AG04450 (cell line): ENCODE measurements at places on chromosomes 16 and 17. TPM values are rescaled to one million over a fixed set of nuclear protein-coding genes. Genes with fewer than 3 reads are reported as not detected.

GRCh38 chr17:10574324-10574723 lies 24.9 kb upstream of the MYH2 start:
- DNase-seq = no peak

- DNase-seq = no peak
Observed at GRCh38 chr16:85948138-85948509, 49.2 kb downstream of the IRF8 start.

DNA sequence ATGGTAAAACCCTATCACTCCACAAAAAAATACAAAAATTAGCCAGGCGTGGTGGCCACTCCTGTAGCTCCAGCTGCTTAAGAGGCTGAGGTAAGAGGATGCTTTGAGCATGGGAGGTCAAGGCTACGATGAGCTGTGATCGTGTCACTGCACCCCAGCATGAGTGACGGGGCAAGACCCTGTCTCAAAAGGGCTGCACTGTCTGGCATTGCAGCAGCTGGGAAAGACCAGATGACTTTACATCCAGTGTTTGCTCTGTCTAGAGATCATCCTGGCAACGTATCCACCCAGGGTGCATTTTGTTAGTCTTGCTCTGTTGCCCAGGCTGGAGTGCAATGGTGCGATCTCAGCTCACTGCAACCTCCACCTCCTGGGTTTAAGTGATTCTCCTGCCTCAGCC lies 52.0 kb downstream of the MRM3 start:
- no peak for DNase-seq

- no peak for DNase-seq
Observed at GRCh38 chr16:46833460-46833800, 2.5 kb upstream of the C16orf87 start.

DNA sequence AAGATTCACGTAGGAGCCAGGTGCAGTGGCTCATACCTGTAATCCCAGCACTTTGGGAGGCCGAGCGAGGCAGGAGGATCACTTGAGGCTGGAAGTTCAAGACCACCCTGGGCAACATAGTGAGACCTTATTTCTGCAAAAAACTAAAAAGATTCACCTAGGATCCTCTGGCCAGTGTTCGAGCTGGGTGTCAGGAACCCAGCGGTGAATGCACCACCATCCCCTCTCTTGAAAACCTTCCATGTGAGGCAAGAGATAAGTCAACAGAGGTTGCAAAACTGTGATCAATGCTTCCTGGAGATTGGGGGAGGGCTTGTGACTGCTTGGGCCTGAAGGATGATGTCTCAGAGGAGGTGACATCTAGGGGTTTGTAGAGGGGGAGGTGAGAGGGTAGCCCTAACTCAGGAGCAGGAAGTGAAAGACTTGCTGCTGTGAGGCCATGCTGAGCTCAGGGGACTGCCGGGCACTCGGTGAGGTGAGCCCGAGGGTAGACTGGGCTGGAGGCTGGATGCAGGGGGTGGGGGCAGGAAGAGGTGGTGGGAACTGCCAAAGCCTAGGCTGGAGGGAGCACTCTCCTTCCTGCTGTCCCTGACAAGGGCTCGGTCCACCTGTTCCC lies 11.7 kb downstream of the GJD3 start:
- DNase-seq = no peak

- DNase-seq = no peak
Observed at GRCh38 chr16:10410469-10410868, 24.6 kb downstream of the ATF7IP2 start.

DNA sequence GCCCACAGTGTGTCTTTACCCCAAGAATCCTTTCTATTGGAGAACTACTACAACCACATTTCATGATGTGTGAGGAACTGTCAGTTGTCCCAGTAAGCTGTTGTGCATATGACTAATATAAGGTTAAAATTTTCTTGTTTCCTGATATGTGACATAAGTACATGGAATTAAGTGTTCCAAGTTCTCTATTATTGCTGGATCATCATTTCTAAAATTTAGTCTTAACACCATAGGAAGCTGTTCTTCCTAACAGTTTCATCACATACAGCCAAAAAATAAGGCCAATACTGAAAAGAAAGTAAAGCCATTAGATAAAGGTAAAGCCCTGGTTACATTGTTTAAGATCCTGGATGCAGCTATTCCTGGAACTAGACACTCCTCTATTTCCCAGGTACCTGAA lies 620.9 kb upstream of the CDH8 start:
- no peak for DNase-seq

DNA sequence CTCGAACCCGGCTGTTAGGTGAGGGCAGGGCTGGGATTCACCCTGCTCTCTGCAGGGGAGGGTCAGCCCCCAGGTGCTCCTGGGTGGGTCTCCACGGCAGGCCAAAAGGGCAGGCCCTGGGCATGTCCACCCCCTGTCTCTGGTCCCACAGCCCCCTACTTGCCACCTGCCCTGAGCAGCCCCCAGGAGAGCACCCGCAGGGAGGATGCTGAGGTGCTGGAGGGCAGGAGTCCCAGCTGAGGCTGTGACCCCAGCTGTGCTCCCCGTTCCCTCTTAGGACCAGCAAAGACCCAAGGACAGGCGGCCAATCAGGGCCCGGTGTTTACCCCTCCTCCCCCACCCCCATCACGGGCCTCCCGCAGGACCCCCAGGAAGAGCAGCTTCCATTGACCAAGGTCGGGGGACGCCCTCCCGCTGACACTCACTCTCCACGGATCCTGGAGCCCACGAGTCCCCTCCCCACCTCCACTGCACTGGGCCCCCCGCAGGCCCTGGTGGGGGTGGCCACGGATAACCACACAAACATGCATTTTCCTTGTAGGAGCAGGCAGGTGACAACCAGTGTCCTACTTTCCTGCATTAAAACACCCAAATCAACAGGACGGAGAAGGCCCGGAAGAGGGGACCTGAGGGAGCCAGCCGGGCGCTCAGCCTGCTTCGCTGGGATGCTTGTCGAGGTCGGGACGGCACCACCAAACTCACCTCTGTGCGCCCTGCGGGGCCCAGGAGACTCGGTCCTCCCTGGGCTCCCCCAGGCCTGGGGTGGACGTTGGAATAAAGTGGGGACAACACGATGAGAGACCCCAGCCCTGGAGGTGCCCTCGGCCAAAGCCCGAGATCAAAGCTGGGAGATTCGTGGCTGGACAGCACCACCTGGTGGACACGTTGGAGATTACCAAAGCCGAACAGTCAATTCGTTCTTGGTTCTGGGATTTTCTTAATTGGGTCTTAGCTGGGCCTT lies 22.5 kb upstream of the ENPP7 start:
- DNase-seq = no peak

DNA sequence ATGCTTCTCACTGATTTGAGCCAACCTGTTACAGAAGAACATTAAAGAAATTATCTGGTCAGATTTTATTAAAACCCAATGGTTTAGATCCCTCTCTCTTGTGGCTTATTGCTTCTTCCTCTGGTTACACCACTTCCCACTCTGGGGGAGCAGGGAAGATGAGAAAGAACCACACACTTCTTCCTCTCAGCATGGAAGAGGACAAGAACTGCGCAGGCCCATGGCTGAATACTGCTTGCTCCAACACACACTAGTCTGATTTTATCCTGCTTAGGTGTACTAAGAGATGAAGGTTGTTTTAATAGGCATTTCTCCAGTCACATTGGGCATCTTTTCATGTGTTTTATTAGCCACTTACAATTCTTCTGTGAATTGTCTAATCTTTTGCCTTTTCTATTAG lies 27.6 kb downstream of the MAP3K3 start:
- DNase-seq = no peak

DNA sequence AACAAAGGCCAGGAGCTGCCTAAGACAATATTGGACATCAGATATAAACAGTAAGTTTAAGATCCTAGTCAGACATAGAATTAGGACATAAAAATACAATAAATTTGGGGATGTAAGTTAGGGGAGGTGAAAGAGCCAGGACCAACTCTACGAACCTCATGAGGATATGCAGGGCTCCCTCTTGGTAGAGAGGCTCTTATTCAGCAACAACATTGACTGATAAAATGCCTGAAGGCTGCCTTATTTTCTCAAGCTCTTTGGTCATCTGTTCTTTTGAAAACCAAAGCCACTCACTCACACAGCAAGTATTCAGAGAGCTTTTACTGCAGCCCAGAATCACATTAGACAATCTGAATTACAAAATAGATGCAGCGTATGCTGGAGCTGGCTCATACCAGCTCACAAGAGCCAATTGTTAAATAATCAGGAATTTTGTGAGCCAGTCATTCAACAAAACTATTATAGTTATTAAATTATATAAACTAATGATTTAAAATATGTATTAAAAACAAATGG lies 108.6 kb upstream of the CLEC3A start:
- DNase-seq = no peak

- no peak for DNase-seq
Observed at GRCh38 chr17:40615068-40615840, 32.4 kb downstream of the SMARCE1 start.

GRCh38 chr17:45298546-45299285 lies 18.1 kb downstream of the MAP3K14 start:
- DNase-seq = no peak

- no peak for DNase-seq
Observed at GRCh38 chr17:4536259-4536741, 18.9 kb downstream of the MYBBP1A start.

- DNase-seq = no peak
Observed at GRCh38 chr17:79607940-79608623, 2.8 kb downstream of the RBFOX3 start.

- DNase-seq = no peak
Observed at GRCh38 chr16:56255904-56256303, 64.6 kb downstream of the GNAO1 start.

DNA sequence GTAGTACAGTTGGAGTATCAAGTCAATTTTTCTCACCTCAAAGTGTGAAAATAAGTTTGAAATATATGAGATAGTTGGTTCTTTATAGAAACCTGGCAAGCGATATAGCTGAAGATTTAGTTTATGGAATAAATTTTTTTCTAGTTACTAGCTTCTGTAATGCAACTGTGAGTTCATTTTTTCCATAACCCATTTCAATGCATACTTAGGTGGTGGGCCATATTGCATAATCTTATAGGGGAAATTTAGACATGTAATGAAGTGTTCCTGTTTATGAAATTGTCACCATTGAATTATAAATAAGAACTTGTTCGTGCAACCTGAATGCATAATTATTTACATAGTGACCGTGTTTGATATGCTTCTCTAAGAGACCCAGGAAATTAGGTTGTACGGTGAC lies 9.0 kb downstream of the MOSMO start:
- no peak for DNase-seq

The ESRP2 gene
- polyA plus RNA-seq = 0.01 and 0.14 TPM in 2 replicates

The SMARCD2 gene
- polyA plus RNA-seq = 48.8 and 58.3 TPM in 2 replicates

The GRIN2A gene
- not detected in 2 replicates for polyA plus RNA-seq

The PRSS8 gene
- polyA plus RNA-seq = not detected in 2 replicates

The TPPP3 gene
- polyA plus RNA-seq = 1.5 TPM in 2 replicates
